Activated CD4-positive, alpha-beta T cell treated with anti-CD3 and anti-CD28 coated beads, Interleukin-2, amount 50 U/mL, for 16 hours (primary cell): ENCODE measurements at places on chromosomes 5 and 9.

DNA sequence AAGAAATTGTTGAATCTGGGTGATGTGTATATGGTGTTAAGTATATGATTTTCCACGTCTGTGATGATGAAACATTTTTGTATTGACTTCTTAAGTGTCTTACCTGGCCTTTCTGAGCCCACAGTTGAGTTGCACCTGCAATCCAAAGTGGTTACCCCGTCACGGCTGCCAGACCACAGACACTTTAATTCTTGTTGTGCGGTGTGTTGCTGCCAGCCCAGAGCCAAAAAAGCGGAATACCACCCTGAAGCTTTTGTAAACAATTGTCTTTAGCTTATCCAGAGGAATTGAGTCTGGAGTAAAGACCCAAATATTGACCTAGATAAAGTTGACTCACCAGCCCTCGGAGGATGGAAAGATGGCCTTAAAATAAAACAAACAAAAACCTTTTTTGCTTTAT lies 35.1 kb downstream of the MTAP start:
- DNase-seq: no peak

DNA sequence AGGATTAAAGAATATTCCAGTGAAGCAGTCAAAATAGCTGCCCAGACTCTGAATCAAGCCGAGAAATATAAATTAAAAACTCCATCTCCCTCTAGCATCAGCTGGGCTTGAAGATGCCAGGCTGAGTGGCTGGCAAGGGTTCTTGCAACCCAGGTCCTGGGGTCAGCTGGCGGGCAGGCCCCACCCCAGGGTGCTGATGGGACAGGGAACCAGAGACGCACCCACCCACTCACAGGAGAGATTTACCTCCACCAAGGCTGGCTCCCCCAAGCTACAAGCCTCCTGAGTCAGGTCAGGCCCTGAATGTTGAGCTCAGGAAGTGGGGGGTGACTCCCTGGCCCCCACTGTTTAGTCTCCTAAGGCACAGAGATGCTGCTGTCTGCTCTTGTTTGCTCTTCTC lies 83.9 kb upstream of the HSPA9 start:
- no peak for DNase-seq

DNA sequence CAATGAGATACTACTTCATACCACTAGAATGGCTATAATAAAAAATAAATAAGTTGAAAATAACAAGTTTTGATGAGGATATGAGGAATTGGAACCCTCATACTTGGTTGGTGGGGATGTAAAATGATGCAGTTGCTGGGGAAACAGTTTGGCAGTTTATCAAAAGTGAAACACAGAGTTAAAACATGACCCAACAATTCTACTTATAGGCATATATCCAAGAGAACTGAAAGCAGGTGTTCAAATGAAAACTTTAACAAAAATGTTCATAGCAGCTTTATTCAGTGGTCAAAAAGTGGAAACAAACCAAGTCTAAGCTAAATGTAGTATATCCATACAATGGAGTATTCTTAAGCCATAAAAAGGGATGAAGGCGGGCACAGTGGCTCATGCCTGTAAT lies 13.1 kb upstream of the LHFPL2 start:
- DNase-seq: no peak

DNA sequence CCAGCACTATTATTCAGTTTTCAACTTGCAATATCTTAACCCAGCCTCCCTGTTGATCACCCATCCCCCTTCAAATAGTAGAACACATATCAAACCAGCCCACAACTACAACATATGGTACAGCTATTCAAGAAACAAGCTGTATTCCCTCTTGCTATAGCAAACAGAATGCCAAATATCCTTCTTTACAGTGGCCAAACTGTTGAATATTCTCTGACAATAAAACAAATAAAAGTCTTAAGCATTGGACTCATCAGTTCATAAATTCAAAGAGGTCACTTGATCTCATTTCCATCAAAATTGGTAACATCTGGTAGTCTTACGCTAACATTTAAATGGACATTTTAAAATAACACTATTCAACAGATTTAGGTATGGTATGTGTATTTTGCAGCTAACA lies 350.8 kb downstream of the EFNA5 start:
- no peak for DNase-seq

- DNase-seq: no peak
Observed at GRCh38 chr9:74463825-74464224, 33.3 kb upstream of the RORB start.

GRCh38 chr5:89445106-89445745 lies 562.2 kb upstream of the MEF2C start:
- no peak for DNase-seq

- DNase-seq: no peak
Observed at GRCh38 chr9:12811935-12812334, 37.1 kb downstream of the LURAP1L start.
